NCI-H187 treated with DMSO at 0.1 percent for 48 hours (cell line): ENCODE measurements at places on chromosomes 12 and 14.
A peak's percentile ranks its signal among the peaks of the same experiment; 100 is the strongest.

DNA sequence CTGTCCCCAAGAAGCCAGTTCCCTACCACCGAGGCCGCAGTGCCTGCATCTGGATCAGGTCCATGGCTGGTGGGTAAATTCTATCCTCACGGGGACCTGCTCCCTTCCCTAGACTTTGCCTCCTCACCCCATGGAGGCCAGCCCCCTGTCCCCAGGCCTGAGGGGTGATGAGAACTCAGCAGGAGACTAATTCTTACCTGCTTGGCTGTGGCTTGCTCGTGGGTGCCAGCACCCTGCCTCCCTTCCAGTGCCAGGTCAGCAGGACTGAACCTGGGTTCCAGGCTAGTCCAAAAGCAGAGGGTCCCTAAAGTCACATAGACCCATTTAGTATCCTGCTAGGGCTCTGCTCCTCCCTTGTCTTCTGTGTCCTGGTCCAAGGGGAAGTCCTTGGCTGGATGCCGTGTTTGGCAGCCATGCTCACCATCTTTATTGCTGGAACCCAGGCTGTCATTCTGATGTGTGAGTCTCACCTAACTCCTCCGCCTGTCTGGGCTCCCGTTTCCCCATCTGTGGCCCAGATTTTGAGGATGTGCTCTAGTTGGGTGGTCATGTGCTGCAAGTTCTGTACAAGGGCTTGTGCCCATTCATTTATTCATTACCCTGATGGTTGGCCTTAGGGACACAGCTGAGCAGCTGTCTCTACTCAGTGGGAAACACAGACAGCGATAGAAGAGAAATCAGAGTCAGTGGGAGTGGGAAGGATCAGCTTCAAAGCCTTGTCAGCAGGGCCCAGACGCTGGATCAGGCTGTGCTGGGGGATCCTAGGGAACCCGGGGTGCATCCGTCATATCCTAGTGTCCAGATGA is 949 bp downstream of the PLBD2 start:
- DNase-seq: no peak

- DNase-seq: peak; percentile 25
These were observed 33.7 kb upstream of the DLK1 start for GRCh38 chr14:100692859-100693558.

- DNase-seq: no peak
These were observed 2.3 kb downstream of the LAG3 start for GRCh38 chr12:6774499-6775062.

GRCh38 chr14:104788161-104788818 is 7.3 kb downstream of the AKT1 start:
- no peak for DNase-seq

- no peak for DNase-seq
These were observed 148.6 kb downstream of the ANO4 start for GRCh38 chr12:100942984-100943749.

DNA sequence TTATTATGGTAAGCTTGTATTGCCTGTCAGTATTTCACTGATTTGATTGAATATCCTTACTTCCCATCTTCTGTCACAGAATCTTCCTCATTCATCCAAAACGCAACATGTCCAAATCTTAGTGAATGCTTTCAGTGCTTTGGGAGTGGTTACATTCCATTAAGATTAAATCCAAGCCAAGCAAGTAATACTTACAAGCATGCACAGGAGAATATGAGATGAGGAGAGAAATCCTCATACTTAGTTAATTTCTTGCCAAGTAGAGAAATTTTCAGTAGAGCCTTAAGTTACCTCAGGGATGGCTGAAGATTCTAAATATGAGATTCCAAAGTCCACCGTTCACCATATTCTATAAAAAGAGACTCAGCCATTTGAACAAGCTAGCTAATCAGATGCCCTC is 316.0 kb downstream of the RAD51B start:
- DNase-seq: no peak

GRCh38 chr14:101591582-101591981 is 30.3 kb downstream of the DIO3 start:
- no peak for DNase-seq

- DNase-seq: no peak
These were observed 58.5 kb downstream of the GPR135 start for GRCh38 chr14:59406454-59407245.

DNA sequence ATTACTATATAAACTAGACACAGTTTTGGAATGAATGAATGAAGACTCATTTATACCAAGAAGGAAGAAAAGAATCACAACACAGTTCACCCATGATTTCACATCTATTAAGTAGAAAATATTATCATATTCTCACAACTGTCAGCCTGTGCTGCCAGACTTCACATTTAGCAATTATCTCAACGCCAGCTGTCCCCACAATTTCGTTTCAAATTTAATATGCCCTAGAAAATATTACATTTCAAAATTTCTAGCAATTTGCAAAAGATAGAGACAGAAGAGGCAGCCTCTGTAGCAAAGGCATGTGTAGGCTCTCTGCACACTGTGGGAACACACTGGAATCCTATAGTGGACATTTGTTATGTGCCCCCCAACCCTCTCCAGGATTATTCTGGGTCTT is 83.6 kb downstream of the ANKS1B start:
- DNase-seq: no peak

GRCh38 chr12:21695986-21696385 is 38.3 kb upstream of the LDHB start:
- DNase-seq: no peak

GRCh38 chr14:89866458-89866857 is 88.1 kb downstream of the EFCAB11 start:
- DNase-seq: no peak

DNA sequence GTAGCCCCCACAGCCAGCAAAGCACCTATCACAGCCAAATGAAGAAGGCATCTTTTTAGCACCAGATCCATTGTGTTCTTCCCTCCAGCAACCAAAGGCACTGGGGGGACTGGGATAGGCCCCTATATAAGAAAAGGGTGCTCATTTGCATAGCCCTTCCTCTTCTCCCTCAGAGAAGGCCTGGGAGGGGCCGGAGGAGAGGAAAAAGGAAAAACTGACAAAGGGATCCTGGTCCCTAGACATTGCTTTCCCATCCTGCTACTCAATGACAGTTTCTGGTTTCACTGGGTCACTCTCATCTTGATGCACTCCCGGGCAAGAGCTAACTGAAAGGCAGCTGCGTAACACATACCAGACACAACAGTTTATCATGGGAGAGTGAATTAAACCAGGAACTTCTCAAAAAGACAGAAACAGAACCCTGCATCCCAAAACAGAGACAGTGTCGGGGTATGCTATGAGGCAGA is at the start of gene PMEL:
Gene PMEL, minus strand, starts transcription at position 102 of the 467 bp plus-strand sequence. Its CDS starts 31 bp downstream, at position 71.
- no peak for DNase-seq

DNA sequence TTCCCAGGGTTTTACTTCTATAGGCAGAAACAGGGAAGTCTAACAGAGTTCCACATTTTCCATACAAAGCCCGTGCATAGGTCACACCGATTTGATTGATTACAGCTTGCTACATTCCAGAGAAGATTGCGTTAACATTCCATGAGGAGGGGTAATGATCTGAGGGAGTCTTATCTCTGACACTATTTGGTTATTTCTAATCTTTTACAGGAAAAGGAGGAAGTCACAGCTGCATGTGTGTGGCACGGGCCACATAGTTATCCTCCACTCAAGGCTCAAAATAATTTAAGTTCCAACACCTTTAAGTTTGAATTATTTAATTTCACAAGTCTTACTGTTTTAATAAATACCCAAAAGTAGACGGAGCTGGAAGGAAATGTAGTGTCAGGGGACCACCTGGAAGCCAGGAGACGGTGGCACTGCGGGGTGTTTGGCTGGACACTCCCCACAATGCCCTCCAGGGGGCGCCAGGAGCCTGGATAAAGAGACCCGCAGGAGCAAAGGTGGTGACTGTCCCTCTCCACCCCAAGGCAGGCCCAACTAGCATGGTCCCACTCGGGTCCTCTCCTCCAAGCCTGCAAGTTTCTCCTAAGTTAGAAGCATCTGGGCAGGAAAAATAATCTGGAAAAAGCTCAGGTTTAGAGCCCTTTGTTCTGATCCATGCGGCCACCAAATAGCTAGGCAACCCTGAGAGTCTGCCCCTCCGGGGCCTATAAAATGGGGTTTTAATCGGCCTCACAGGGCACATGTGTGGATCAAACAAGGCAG is 20.2 kb downstream of the KRT8 start:
- DNase-seq: peak; percentile 33

DNA sequence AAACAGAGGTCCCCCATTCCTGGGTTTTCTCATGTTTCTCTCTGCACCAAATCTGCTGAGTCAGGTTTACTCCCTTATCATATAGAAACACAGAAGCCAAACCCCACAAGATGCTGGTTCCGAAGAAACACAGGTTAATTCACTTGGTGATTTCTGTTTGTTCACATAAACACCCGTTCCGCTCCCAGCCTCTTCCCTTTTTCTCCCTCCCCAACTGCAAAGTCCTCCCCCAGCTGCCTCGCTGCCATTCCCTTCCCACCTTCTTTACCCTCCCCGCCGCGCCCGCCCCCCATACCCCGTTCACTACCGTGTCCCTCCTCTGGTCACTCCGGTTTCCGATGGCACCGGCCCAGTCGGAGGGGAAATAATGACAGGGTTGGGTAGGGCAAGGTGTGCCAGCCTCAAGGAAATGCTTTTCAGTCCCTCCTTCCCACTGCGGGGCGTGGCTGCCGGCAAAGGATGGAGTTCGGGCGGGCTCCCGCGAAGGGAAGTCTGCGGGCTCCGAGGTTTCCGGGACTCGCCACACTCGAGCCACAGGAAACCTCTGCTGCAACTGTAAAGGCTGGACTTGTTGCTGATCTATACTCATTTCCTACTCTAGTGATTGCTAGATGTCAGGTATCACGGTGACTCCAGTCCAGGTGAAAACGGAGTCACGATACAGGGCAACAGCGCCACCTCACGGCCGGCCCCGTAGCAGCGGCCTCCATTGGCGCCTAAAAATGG is at the start of gene STYK1:
Gene STYK1, minus strand, starts transcription at position 394 of the 726 bp plus-strand sequence. CDS start 39,434 bp downstream, outside the sequence.
- DNase-seq: peak; percentile 35

DNA sequence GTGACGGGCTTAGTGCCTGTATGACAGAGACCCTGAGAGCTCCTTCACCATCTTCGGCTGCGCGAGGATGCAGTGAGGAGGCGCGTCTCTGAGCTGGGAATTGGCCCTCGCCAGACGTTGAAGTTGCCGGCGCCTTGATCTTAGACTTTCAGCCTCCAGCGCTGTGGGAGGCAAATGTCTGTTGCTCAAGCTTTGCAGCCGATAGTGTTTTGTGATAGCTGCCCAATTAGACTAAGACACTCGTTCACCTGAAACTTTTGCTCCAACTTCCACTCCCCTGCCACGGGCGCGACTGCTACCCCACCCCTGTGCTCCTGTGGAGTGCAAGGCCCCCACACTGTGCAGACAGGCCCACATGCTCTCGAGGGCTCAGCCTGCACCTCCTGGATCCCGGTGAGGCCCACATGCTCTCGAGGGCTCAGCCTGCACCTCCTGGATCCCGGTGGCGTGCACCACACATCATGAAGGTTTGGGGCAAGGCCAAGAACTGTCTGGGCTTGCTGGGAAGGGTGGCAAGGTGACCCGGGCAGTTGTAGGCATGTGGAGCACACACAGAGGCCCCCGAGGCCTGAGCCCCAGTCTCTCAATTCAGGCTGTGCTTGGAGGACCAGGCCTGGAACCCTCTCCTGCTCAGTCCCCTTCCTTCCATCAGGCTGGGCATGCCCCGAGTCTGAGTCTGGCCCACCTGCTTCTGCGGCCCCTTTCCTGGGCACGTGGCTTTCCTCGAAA is 324.6 kb downstream of the TMEM121 start:
- no peak for DNase-seq

DNA sequence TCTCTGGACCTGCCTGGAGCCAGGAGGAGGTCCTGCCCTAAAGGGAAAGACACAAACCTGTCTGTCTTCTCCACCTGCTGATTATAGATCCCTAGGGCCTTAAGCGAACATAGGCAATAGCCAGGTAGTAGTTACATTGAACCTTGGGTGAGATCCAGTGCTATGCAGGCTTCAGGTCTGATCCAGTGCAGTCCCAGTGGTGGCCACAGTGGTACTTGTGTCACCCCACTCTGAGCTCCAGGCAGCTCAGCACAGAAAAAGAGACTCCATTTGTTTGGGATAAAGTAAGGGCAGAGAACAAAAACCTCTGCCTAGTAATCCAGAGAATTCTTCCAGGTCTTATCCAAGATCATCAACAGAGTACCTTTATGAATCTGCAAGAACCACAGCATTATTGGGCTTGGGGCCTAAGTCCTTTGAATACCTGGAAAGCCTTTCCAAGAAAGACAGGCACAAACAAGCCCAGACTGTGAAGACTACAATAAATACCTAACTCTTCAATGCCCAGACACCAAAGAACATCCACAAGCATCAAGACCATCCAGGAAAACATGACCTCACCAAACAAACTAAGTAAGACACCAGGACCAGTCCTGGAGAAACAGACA is 60.4 kb upstream of the KTN1 start:
- DNase-seq: no peak

GRCh38 chr12:93990832-93991803 is 157.3 kb upstream of the PLXNC1 start:
- no peak for DNase-seq

DNA sequence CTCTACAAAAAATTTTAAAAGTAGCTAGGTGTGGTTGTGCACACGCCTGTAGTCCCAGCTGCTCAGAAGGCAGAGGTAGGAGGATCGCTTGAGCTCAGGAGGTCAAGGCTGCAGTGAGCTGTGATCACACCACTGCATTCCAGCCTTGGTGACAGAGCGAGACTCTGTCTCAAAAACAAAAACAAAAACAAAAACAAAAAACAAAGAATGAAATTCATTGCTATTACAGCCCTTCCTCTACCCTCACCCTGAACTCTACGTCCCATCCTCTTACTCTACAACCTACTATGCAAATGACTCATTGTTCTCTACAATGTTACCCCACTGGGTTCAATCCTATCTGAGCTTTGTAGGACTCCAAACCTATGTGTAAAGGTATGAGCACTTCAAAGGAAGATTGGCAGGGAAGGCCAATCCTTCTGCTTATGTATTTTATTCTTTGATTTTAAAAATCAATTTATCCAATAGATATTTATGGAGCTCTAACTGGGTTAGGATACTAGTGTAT is 39.3 kb downstream of the NINJ2 start:
- DNase-seq: no peak

- no peak for DNase-seq
These were observed 619.3 kb downstream of the SNAPC1 start for GRCh38 chr14:62381311-62382070.

- DNase-seq: no peak
These were observed 19.0 kb downstream of the NOC4L start for GRCh38 chr12:132163041-132163910.
